Body of pancreas (tissue), 4 donors: ENCODE measurements at places on chromosomes 5 and 9.
A peak's percentile ranks its signal among the peaks of the same experiment; 100 is the strongest.

GRCh38 chr9:135711391-135711790, 9.4 kb downstream of the KCNT1 start:
- DNase-seq, result no peak

DNA sequence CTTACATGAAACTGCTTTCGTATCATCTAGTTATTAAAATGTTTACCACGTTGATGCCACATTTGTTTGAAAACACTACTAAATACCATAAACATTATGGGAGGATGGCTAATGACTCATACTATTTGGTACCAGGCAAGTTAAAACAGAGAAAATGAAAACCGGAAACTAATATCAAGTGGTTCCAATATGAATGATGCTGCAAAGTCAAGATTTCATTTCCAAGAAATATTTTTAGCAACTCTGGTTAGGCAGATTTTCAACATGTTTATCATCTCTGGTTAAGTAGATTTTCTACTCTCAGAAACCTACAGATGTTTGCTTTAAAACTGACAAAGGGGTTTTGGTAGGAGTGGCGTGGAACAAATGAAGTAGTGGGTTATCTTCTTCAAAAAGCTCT, 4.9 kb upstream of the F2R start:
- DNase-seq, result no peak

- no peak for DNase-seq
Observed at GRCh38 chr9:137789295-137789895, 88.2 kb upstream of the CACNA1B start.

GRCh38 chr5:5293029-5293428, 129.4 kb upstream of the ICE1 start:
- no peak for DNase-seq

DNA sequence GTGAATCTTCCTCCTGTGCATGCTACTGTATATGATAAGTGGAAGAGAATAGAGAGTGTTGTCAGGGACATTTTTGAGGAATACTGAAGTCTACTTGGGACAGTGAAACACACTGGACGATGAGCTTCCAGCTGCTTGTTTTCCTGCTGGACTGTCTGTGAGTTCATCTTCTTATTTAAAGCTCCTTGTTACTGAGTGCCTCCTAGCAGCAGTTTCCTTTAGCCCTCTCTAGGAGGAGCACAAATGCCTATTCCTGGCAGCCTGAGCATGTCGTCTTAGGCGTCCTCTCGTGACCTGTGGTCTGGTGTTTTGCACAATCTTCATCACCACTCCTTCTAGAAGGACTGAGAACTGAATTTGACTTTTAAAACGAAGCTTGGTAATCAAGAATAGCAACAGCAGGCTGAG, 43.8 kb downstream of the ANKRD33B start:
- DNase-seq, result peak; percentile 59
